T-helper 17 cell (primary cell): ENCODE measurements at places on chromosomes 7 and 10. TPM values are rescaled to one million over a fixed set of nuclear protein-coding genes. Genes with fewer than 3 reads are reported as not detected.
A peak's percentile ranks its signal among the peaks of the same experiment; 100 is the strongest.

- peaks cover 67% of the 10 kb centered on the region for H3K27me3 ChIP-seq
- no peak for DNase-seq
- H3K27ac ChIP-seq = no peak overlapping the region
Measured at GRCh38 chr10:27624941-27625340, 120.7 kb downstream of the MKX start.

DNA sequence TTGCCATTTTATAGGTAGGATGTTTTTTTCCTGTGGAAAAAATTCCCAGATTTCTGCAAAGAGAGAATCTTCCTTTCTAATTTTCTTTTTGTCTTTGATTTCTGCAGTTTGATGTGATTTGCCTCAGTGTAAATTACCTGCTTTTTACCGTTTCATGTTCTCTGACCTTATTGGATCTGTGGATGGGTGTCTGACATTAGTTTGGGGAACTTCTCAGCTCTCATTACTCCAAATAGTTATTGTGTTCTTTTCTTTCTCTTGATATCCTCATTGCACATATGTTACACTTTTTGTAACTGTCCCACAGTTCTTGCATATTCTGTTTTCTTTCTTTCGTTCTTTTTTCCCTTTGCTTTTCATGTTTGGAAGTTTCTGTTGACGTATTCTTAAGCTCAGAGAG lies 28.5 kb downstream of the NACAD start:
- no peak overlapping the region for H3K4me3 ChIP-seq
- H3K4me1 ChIP-seq = peaks cover 48% of the 10 kb centered on the region
- no peak for DNase-seq
- H3K27ac ChIP-seq = peak overlapping the region; percentile 92

DNA sequence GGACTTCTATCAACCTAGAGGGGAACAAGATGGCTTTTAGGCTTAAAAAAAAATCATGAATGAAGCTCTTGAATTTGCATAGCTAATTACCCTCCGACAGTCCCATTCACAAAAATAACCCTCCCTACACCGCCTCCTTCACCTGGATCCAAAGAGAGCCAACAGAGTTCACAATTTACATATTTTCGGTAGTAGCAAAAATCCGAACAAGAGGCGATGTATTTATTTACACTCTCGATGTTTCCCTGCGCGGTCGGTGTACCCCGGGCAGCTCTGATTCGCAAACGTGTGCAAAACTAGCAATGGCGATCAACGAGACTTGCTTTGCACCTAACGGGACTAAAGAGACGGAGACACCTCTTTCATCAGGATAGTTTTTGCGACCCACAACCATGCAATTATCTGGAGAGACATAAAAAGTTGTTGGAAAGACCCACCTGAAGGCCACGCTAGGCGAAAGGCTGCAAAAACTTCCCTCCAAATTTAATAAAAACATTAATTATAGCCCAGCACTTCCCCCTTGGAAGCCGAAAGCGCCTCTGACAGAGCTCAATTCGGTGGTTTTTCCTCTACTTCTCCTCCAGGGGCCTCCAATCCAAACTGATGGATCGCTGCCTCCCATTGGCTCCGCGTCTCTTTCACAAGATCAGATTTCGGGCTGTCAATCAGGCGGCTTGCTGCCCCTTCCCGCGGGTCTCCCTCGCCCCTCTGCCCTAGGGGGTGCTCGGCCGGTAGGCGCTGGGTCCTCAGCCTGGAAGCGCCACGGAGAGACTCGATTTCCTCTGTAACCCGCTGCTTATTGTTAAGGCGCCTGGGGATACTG lies at the start of gene ETV1:
TSS of gene ETV1 (minus strand) at position 541 of the 823 bp plus-strand sequence. CDS start 614 bp downstream, outside the sequence.
- no peak within 1 kb of the TSS for H3K27ac ChIP-seq
- H3K36me3 ChIP-seq = no peaks in the 10 kb centered on the region
- no peak within 1 kb of the TSS for H3K4me3 ChIP-seq
- H3K27me3 ChIP-seq = peaks cover 6% of the 10 kb centered on the region

GRCh38 chr10:121788115-121788514 lies 139.7 kb downstream of the ATE1 start:
- DNase-seq = no peak
- H3K36me3 ChIP-seq = peaks cover 6% of the 10 kb centered on the region
- H3K4me1 ChIP-seq = peaks cover 6% of the 10 kb centered on the region
- no peak overlapping the region for H3K4me3 ChIP-seq
- no peak overlapping the region for H3K27ac ChIP-seq

INA gene
- total RNA-seq = not detected
